ENCODE measurements at places on chromosomes 13 and 19. TPM values are rescaled to one million over a fixed set of nuclear protein-coding genes. Genes with fewer than 3 reads are reported as not detected.

DNA sequence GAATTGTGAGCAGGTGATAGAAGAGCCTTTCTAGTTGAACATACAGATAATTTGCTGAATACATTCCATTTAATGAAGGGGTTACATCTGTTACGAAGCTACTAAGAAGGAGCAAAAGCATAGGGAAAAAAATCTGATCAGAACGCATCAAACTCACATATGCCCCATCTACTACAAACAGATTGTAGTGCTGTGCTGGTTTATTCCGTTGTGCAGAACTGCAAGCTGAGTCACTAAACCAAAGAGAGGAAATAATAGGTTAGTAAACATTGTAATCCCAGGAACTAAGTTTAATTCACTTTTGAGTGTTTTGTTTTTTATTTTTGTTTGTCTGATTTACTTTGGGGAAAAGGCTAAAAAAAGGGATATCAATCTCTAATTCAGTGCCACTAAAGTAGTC, 136.3 kb downstream of the CDK8 start:
- no peak for DNase-seq

DNA sequence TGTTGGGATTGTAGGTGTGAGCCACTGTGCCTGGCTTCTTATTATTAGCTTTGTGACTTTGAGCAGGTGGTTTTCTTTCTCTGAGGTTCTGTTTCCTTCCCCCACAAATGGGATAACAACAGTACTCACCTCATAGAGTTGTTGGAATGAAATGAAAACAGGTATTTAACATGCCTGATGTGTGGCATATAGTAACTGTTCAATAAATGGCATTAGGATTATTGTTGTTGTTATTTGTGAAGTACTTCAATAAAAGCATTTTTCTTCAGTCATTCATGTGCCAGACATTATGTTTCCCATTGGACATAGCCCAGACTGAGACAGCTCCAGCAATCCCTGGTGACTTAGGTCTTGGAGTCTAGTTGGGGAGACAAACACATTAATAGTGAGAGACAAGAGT, 1.5 kb downstream of the MEGF8 start:
- DNase-seq: no peak

- no peak for DNase-seq
Measured at GRCh38 chr19:47110521-47111005, 3.0 kb downstream of the ZC3H4 start.

GRCh38 chr13:41494202-41494601, 36.9 kb downstream of the RGCC start:
- DNase-seq: no peak

DNA sequence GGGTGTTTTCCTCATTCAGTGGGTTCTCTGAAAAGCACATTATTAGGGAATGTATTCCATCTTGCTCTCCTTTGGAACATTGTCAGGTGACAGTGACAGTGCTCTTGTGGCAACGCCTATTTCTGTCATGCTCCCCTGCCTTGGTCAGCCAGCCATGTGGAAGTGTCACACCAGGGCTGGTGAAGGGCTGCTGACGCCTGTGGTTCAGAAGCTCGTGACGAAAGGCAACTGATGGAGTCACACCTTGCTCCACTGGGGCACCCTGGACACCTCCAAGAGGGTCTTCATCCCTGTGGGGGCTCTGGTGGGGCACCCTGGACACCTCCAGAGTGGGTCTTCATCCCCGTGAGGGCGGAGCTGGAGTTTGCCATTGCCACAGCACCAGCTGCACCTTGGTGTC, 68.9 kb upstream of the GPR183 start:
- DNase-seq: no peak

PRRG2 gene
- 0.10 TPM for total RNA-seq

CEACAM20 gene
- total RNA-seq: not detected

DNA sequence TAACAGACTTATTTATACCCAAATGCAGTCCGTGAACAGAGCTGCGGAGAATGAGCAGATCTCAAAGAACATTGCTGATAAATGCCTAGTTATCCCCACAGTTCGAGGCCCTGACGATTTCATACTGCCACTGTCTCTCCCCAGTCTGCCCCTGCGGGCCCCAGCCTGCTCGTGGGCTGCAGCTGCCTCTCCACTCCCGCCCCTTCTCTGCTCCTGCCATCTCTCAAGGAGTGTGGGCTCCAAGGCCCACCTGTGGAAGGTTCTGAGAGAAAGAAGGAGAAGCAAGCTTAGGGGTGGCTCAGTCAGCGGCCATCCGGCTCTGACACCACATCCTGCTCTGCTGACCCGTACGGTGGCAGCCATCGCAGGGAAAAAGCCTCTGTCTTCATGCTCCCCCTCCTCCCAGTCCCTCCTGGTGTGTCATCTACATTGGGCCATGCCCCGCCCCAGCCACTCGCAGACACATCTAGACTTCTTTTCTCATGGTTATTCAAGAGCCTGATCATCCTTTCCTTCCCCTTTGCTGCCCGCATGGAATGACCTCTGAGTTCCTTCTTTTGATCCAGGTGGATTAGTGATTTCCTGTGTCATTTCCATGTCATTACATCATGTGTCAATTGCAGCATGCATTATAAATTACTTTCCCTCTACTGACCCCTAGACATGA, 52.0 kb downstream of the EPS15L1 start:
- DNase-seq: no peak

ADGRE1 gene
- 7.2 TPM for total RNA-seq

ZNF446 gene
- total RNA-seq: 9.5 TPM

GADD45B gene
- total RNA-seq: 28.4 TPM

GRCh38 chr19:3655402-3656072, 28.9 kb upstream of the CACTIN start:
- DNase-seq: peak; percentile 98

ATP4B gene
- total RNA-seq: not detected

ZNF546 gene
- total RNA-seq: 4.0 TPM

PSG3 gene
- not detected for total RNA-seq

DNA sequence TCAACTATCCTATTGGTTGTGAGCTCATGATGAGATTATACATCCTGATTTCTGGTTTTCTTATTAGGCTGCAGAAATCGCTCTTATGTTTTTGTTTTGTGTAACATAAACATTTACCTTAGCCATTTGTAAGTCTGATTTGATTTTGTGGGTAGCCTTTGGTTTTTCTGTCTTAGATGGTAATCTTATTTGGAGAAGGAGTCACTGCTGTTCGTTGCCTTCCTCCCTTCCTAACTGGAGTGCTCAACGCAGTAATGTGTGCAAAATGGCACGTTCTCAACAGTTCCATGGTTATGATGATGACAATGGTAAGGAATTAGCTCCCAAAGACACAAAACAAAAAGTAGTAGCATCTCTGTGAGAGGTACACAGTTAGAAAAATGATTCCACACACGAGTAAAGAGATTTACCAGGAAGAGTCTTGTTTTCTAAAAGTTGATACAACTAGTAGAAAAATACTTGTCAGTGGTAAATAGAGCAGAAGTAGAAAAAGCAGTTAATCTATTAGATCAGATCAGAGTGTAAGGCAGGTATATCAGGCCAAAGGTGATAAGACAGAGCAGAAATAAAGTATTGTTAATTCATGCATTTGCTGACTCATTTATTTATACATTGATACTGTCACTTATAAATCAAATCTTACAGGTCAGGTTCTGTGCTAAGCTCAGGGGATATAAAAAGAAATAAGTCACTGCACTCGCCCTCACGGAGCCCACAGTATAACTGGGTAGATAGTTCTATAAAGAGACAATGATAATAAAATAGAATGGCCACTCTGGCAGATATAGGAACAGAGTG, 270.0 kb downstream of the NALCN start:
- DNase-seq: peak; percentile 26

DNA sequence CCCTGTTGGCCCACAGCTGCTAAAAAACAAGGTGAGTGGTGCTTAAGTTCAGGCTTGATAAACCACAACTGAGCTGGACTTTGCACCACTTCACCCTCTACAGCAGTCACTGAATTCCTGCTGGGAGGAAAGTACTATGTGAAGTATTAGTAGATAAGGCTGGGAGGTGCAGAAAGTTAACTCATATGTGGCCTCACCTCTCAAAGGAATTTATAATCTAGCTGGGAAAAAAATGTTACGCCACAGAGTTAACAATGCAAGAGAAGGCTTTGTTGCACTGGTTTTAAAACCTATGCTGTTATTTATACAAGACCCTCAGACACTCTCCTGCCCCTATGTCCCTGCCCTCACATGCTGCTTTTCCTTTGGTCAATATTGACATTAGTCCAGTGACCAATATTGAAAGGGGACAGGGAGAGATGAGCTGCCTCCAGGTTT, 60.9 kb downstream of the LIG4 start:
- no peak for DNase-seq

DNA sequence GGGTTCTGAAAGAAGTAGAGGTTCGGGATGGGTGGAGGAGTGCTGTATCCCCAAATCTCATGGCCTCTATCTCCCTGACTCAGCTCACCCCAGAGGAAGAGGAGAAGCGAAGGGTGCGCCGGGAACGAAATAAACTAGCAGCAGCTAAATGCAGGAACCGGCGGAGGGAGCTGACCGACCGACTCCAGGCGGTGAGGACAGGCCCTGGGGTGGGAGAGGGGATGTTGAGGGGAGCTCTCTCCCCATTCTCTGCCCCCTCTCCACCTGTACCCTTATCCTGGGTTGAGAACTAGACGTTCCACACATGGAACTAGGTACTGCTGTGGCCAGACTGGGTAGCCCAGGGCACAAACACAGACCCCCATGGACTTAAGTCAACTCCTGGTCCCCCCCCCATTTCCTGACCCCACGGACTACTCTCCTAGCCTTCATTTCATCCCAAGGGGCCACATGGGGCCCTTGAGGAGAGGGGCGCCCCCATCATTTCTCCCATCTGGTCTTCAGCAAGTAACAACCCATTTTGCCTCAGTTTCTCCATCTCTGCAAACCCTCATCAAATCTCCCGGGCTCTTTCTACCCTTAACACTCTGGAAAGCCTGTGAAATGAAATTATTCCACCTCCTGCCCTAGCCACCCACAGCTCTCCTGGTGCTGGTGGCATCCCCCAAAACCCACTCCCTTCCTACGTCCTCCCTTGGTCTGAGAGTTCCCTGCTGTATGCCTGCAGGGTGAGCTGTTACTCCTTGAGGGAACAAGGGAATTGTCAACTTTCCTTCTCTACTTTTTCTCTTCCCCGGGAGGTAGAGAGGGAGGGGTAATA, 3.5 kb downstream of the FOSB start:
- no peak for DNase-seq

OLFM2 gene
- total RNA-seq: 0.49 TPM

DNA sequence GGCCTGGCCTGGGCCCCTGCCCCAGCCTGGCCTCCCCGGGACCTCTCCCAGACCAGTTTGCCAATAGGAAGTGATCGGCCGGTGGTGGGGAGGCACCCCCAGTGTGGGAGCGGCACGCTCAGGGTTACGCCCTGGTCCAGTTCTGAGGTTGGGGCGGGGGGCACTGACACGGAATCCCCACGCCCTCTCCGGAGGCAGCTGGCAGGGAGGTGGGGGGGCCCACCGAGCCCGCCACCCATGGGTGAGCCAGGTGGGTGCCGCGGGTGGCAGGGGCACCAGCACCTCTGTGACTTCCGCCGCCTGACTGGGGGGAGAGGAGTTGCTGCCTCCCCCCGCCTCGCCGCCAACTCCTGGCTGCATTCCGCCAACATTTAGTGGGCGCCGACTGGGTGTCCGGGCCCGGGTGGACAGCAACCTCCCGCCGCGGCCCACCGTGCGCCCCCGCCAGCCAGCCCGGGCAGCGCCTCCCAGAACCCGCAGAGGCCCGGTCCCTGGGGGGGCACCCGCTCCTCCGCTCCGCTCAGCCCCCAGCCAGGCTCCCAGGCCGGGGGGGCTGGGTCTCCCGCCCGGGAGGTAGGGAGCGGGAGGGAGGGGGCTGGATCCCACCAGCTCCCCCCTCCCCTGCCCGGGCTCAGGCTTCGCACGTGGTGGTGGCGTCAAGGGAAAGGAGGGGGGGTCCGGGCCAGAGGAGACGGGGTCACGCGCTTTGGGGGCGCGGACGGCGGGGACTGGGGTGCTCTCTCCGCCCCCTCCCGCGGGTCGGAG, 2.0 kb downstream of the ZBTB7A start:
- no peak for DNase-seq

- DNase-seq: peak; percentile 52
Measured at GRCh38 chr19:29771708-29772414, 39.9 kb upstream of the CCNE1 start.

DNA sequence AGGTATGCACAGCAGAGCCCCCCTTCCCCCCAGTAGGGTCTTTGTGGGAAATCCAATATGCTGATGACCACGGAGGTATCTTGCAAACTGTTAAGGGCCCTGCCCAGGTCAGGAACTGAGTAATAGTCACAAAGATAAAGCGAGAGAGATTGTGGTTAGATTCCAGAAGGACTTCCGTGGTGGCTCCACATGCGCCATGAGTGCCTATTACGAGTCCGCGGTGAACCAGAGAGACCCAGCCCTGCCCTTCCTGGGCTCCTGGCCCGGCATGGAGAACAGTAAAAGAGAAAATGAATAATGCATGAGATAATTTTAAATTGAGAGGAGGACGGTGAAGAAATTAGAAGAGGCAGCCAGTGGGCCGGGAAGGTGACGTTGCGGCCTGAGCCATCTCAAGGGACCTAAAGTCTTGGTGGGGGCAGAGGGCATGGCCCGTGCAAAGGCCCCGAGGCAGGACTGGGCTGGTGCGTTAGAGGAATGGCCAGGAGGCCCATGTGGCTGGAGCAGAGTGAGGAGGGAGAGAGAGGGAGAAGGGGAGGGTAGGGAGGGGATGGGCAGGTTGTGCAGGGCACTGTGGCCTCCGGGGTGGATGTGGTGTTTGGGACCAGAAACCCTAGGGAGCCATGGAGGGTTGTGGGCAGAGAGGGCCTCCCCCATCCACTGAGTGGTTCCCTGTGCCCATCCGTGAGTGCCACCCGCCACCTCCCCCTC, 46.6 kb upstream of the NFIC start:
- DNase-seq: peak; percentile 62

DNA sequence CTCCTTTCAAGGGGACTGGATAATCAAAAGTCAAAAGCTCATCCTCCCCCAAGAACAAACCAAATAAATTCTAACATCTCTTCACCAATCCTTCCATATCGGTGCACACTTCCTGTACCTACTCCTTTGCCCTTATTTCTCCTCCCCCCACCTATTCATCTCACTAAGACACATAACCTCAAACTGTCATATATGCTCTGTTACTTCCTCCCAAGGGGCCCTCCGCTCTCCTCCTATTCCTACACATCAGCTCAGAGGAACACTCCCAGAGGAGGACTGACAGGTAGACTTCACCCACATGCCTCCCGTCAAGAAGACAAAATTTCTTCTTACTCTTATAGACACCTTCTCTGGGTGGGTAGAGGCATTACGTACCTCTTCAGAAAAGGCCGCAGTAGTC, 48.1 kb downstream of the ZNF93 start:
- DNase-seq: no peak

GRCh38 chr13:86000546-86000945, 201.3 kb upstream of the SLITRK6 start:
- DNase-seq: no peak

GRCh38 chr13:108357228-108357627, 87.7 kb downstream of the TNFSF13B start:
- no peak for DNase-seq

GRCh38 chr19:38251564-38252051, 4.6 kb downstream of the PPP1R14A start:
- no peak for DNase-seq

GRCh38 chr13:106570299-106570852, 2.4 kb upstream of the ARGLU1 start:
- DNase-seq: no peak

GRCh38 chr19:37007587-37008220, 70.5 kb upstream of the ZNF420 start:
- peak; percentile 55 for DNase-seq

GRCh38 chr19:42066075-42066754, 3.8 kb downstream of the GRIK5 start:
- peak; percentile 58 for DNase-seq
